Fibroblast of skin of right quadriceps (primary cell): ENCODE measurements at places on chromosomes 12 and 14.

- DNase-seq, result no peak
Observed at GRCh38 chr14:23693252-23693775, 57.1 kb downstream of the DHRS2 start.

GRCh38 chr14:61596990-61597389 is 98.3 kb upstream of the HIF1A start:
- peak; percentile 28 for DNase-seq

- peak; percentile 11 for DNase-seq
Observed at GRCh38 chr14:68612049-68612448, 180.8 kb downstream of the ZFP36L1 start.

- peak; percentile 38 for DNase-seq
Observed at GRCh38 chr12:117875744-117876435, 92.9 kb downstream of the KSR2 start.

DNA sequence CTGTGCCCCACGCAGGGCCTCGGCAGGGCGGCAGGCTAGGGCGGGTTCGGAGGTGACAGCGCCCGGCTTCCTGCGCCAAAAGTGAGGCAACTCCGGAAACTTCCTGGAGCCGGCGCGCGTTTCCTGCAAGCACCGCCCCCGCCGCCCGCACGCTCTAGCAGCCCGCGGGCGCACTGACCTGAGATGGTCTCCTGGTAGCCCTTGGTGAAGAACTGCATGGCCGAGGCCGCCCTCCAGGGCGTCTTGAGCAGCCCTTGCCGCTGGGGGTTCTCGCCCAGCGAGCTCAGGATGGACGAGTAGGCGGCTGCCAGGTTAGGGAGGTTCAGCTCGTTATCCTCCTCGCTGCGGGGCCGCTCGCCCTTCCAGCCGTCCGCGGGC is 494 bp downstream of the GCH1 start:
- peak; percentile 19 for DNase-seq

DNA sequence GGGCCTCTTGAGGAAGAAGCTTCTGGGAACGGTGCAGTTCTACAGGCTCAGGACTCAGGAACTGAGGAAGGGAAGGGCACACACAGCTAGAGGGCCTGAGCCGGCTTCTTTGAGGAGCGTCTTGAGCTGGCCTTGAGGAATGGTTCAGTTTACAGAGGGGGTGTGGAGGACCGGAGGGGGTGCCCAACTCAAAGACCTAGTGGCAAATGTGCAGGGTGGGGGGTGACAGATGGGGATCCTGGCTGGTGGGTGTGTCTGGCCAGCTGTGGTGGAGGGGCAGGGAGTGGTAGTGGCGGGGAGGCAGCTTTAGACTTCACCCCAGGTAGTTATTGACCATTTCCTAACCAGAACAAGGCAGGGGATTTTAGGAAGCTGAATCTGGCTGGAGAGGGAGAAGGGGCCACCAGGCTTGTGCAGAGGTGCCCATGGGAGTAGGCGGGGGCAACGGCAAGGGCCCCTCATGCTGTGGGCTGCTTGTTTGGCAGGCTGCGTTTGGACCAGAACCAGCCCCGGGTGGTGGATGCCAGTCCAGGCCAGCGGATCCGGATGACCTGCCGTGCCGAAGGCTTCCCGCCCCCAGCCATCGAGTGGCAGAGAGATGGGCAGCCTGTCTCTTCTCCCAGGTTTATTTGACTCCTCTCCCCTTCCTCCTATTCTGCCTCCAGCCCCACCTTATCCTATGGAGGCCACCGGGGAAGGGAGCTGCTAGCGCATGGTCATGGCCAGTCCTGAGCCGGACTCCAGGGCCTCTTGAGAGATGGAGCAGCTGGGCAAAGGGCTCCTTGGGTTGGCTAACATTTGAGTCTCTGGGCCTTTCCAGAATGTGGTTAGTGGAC is 27.8 kb downstream of the PAPLN start:
- DNase-seq, result no peak

GRCh38 chr12:114598111-114598510 is 85.9 kb downstream of the TBX3 start:
- no peak for DNase-seq

DNA sequence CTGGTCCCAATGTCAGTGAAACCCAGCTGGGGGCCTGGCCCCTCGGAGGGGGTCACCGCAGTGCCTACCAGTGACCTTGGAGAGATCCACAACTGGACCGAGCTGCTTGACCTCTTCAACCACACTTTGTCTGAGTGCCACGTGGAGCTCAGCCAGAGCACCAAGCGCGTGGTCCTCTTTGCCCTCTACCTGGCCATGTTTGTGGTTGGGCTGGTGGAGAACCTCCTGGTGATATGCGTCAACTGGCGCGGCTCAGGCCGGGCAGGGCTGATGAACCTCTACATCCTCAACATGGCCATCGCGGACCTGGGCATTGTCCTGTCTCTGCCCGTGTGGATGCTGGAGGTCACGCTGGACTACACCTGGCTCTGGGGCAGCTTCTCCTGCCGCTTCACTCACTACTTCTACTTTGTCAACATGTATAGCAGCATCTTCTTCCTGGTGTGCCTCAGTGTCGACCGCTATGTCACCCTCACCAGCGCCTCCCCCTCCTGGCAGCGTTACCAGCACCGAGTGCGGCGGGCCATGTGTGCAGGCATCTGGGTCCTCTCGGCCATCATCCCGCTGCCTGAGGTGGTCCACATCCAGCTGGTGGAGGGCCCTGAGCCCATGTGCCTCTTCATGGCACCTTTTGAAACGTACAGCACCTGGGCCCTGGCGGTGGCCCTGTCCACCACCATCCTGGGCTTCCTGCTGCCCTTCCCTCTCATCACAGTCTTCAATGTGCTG is 11.0 kb downstream of the ZBTB39 start:
- no peak for DNase-seq

DNA sequence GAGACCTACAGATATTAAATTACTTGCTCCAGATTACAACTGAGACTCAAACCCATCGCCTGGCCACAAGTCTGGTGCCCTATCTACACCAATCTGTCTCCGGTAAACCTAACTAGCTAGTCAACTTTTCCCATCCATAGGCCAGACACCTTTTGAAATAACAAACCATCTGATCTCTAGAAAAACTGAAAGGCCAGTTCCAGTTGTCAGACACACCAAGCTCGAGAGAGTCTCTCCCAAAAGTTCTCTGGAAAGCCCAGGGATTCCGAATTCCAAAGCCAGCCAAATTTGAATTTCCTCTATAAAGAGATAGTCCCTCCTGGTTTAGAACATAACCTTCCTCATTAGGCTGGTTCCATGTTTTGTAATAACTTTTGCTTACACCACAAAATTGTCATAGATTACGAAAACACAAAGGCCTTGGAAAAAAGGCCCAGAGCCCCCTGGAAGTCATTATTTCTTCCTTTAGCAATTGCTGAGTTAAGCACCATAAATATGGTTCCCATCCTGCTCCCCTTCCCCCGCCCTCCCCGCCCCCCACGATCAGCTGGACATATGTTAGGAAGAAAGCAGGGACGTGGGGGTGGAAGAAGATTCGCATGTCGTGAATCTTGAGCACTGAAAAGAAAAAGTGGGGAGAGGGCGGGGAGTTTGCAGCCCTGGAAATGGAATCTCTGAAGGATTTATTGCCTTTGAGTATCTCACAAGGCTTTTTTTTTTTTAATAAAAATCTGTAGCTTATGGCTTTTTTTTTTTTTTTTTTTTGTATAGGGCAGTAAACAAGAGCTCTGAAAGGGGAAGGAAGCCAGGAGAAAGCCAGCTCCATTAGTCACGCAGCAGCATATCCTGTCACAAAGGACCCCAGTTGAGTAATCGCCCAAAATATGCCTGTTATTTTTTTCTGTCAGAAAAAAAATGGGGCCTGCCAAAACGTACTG is 110.4 kb downstream of the ZFP36L1 start:
- peak; percentile 99 for DNase-seq

DNA sequence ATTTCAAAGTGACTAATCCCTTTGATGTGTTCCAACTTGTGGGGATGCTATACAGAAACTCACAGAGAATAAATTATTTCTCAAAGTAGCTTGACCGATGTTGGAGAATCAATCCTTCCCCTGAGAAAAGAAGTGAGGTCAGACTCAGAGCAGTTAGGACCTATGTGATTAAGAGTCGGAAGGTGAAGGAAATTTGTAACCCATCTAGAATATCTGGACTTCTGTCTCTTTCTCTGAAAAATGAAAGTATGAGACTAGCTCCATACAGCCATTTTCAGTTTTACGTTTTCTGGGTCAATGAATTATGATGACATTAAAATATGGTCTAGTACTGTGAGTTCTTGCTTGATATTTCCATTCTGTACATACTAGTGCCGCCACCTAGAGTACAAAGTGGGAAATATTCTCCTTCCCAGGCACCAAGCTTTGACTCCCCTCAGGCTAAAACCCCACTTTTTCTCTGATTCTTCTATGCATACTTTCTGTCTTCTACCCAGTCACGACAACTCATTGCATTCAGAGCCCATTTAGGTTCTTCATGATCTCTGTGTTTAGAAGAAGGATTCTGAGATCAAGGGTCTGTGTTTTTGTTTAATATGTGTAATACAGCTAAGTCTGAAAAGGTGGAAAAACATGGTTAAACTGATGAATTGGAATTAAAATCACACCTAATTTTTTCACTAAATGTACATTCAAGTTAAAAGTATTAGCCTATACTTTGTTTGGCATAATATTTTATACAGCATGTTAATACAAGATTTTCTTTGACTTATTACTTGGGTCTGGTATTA is 6.9 kb upstream of the NTS start:
- DNase-seq, result peak; percentile 62

DNA sequence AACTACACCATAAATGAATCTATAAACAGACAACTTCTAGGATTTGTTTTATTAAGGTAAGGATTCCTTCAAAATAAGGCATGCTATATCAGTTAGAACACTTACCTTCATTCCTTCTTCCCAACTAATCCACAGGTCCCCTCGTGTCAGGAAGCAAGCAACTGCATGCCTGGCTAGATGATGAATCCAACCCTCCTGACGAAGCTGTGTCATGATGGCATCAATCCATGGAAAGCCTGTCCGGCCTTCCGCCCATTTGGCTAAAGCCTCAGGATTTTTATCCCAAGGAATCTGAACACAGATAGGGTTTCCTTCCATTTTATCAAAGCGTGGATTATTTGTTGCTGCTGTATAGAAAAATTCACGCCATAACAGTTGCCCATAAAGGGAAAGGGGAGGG is 12.5 kb upstream of the MTERF2 start:
- DNase-seq, result no peak

DNA sequence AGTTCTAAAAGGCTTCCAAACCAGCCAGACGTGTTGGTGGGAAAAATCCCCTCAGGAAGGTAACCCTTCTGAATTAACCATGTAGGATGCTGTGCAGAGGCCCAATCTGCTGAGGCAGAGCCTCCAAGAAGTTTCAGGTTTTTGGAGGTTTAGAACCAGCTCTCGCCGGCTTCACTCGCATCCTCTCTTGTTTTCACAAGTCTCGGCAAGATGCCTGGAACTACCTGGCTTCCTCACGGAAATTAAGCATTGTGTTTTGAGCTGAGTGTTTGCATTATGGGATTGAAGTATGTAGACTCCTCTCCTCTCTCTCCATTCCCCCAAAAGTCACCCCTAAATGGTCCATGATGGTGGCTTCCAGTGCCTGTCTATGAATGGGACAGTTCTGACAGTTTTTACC is 20.6 kb downstream of the LTBP2 start:
- DNase-seq, result no peak

DNA sequence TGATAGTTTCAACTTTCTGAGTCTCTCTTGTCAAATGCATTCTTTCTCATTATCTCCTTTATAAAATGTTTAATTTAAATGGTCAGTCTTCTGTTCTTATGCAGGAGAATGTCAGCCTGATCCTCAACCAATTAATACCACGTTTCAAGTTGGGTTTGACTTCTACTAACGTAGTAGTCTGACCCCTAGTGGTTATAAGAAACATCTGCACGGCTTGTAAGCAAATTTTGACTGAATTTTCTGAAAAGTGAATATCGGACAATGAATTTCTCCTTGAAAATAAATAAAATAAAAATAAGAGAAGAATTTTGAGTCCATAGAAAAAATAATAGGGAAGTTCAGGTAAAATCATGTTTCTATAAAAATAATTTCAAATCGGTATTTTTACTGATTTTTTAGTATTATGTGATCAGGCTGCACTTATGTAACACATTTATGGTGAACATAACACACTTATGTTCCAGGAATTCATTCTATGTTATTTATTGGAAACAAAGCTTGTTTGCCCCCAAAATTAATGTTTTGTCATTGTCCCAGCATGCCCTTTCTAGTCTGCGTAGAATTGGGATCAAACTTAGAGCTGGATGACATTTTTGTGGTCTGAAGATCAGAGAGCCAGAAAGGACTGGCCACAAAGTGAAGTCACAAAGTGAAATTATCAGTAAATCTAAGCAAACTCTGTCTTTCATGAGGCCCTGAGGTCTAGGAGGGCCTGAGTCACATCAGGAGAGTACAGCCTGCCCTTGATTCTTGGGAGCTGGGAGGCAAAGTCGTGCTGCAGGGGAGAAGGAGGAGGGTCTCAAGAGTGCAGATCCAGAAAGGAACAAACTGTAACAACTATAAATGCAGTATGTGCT is 101.2 kb upstream of the STXBP6 start:
- peak; percentile 58 for DNase-seq

DNA sequence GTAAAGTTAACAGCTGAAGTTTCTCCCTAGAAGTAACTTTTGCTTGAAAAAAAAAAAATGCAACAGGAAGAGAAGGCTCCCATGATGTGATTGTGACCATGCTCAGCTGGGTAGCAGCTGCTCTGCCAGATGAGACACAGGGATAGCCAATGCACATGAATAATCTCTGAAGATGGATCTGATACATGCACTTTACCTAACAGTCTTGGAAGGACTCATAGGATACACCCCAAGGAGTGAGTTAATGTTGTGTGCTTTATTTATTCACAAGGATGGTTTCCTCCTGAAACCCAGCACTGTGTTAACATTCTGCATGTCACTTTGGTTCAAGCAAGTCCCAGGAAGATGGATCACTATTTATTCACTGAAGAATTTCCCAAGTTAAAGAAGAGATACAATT is 46.5 kb downstream of the NDUFA12 start:
- no peak for DNase-seq

GRCh38 chr12:29781705-29782266 is 2.0 kb downstream of the TMTC1 start:
- no peak for DNase-seq

DNA sequence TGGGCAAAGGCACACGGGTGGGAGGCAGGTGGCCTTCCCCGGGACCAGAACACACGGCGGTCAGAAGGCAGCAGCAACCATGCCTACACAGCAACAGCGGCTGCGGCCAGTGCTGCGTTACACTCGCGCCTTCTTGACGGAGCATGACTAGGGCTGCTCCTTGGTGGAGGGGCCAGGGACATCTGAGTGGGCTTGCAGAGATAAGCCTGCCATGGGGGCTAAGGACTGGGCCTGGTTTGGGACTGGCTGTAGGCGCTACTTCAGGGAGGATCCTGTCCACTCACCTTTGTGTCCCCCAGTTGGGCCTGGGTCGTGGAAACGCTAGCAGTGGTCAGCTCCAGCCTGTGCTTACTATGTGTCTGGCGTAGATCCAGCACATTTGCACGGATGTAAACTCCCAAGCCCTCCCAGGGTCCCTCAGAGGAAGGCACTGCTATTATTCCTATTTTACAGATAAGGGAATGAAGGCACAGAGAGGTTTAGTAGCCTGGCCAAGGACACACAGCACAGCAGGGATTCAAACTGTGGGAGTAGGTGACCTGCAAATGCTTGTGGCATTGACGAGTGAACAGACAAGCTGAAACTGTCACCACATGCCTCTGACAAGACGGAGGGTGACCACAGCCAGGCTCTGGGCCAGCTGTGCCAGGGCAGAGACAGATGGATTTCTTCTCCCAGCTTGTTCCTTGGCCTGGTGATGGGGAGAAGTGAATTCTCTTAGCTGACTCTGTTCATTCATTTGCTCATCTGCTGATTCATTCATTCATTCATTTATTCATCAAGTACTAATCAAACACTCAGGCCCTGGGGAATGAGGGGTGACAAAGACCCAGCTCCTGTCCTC is 31.9 kb upstream of the DLK1 start:
- no peak for DNase-seq
